ENCODE measurements at places on chromosomes 11 and 22. TPM values are rescaled to one million over a fixed set of nuclear protein-coding genes. Genes with fewer than 3 reads are reported as not detected.
A peak's percentile ranks its signal among the peaks of the same experiment; 100 is the strongest.

Gene LYVE1
- total RNA-seq = 13.3 TPM

- DNase-seq = no peak
These were observed 4.1 kb downstream of the RFPL2 start for GRCh38 chr22:32200752-32201151.

DNA sequence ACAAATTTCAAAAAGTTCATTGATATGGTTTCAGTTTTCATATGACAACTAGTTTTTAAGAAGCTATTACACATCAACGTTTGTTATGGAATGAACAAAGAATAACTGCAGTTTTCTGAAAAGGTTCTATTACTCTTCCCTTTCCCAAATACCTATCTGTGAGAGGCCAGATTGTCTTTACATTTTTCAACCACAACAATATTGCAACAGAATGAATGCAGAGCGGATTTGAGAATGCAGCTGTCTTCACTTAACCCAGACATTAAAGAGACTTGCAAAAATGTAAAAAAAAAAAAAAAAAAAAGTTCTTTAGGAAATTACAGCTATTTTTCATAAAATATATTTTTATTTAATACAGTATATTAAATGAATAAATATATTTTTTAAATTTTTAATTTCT lies 250.8 kb downstream of the DDX10 start:
- no peak for DNase-seq

DNA sequence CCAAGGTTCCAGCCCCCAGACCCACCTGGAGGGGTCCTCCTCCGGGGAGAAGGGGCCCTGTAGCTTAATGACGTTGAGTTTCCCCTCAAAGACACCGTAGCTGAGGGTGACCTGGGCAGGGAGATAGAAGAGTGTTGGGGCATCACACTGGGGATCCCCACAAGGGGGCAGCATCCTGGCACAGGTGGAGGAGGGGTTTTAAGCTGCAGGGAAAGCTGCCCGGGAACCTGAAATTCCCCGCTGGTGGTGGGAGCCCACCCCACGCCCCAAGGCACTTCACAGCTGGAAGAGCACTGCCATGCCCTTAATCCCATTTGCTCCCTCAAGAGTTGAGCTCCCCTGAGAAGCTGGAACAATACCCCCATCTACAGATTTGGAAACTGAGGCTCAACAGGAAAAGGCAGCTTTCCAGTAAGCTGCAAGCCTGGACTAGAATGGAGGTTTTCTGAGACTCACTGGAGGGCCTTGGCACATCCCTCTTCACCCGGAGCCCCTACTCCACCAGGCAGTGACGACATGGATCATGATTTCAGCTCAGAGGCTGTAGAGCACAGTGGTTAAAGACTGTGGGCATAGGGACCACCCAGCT lies 13.7 kb downstream of the MFNG start:
- no peak for DNase-seq

Gene OMP
- 2.2 TPM for total RNA-seq

Gene RGL4
- 2.3 TPM for total RNA-seq

- DNase-seq = no peak
These were observed 63.9 kb downstream of the TP53I11 start for GRCh38 chr11:44886790-44887140.

DNA sequence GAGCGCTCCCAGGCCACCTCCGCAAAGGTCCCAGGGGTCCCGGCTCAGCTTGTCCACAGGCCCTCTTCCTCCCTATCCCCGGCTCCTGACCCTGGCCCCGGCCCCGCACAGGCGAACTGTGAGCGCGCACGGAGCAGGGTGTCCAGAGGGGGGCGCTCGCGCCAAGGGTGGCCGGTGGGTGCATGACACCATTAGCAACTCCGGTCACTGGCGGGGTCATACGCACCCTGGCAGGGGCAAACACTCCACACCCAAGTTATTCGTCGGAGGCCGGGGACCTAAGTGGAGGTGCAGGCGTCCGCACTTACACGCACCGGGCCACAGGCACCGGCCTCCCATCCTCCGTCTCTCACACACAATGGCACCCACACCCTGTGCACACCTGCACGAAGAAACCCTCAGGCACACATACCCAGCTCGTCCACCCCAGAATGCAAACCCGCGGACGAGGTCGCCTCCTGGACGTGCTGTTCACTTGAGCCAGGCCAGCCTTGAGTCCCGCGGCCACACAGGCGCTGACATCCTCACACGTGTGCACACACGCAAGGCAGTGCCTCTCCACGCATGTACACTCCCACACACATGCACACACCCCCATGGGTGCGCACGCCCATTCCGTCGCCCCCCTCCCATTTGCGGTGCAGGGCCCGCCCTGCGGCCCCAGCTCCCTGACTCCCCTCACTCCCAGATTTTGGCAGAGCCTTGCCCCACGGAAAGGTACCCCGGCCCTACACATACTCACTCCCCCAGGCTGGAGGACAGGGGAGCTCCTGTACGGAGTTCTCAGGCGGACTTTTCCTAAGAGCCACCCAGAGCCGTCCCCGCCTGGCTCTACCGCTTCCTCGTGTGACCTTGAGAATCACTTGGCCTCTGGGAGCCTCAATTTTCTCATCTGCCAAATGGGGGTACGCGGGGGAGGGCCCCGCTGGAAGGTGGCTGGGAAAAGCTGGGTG lies at the start of gene RASGRP2:
Gene RASGRP2 (minus strand): TSS at position 552 of the 953 bp plus-strand sequence. CDS start 1,276 bp downstream, outside the sequence.
- DNase-seq = no peak

DNA sequence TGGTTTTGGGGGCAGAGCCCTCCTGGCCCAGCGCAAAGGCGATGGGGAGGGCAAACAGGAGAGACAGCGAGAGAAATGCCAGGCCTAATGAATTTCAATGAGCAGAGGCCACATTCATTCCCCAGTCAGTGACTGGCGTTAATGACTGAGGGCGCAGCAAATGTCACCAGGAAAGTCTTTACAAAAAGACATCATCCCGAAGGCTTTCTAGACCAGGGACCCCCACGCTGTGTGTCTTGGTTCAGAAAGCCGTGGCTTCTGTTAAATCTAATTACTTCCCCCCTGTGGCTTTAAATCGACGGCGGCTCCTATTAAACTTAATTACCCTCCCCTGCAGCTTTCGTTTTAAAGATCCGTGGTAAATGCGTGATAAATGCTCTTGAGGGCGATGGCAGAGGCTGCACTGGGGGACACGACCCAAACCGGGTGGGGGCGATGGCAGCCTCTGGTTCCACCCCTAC lies 1.6 kb upstream of the FGF19 start:
- DNase-seq = no peak

- no peak for DNase-seq
These were observed 77.1 kb upstream of the CD82 start for GRCh38 chr11:44488165-44488965.

GRCh38 chr11:64444838-64445441 lies 86.0 kb downstream of the RPS6KA4 start:
- DNase-seq = no peak

GRCh38 chr11:33344611-33345010 lies 87.4 kb downstream of the HIPK3 start:
- no peak for DNase-seq

DNA sequence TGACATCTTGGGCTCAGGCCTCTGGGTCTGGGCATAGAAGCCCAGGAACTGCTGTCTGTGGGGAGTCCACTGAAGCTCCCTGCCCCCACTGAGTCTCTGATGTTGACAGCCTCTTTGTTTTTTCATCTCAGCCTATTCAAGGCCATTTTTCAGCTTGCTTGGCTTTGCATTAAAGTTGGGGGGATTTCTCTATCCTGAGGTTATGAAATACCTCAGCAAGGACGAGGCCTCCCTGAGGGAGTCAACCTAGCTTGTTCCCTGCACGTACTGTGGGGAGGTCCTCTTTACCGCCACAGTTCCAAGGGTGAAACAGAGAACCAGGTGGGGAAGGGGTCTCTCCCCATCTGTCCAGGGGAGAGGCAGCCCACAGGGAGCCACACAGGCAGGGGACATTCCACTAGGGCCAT lies 8.4 kb downstream of the KCNQ1OT1 start:
- no peak for DNase-seq

GRCh38 chr11:62169935-62170334 lies 20.1 kb upstream of the SCGB1D1 start:
- no peak for DNase-seq

DNA sequence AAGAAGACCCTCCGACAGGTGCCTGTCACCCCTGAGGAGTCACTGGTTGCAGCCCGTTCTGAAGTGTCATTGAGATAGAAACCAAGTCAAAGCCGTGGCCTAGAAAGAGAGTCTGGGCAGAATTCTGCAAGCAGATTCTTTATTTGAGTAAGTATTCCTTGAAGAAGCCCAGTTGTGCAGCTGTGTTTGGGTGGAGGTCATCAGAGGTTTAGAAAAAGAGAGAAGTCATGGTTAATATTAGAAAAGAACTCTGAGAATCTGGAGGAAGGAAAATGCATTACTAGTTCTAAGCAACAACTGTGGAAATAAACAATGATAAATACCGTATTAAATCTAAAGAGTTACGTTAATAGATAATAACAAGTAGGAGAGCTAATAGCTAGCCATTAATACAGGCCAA lies 118.8 kb upstream of the KIRREL3 start:
- DNase-seq = no peak

DNA sequence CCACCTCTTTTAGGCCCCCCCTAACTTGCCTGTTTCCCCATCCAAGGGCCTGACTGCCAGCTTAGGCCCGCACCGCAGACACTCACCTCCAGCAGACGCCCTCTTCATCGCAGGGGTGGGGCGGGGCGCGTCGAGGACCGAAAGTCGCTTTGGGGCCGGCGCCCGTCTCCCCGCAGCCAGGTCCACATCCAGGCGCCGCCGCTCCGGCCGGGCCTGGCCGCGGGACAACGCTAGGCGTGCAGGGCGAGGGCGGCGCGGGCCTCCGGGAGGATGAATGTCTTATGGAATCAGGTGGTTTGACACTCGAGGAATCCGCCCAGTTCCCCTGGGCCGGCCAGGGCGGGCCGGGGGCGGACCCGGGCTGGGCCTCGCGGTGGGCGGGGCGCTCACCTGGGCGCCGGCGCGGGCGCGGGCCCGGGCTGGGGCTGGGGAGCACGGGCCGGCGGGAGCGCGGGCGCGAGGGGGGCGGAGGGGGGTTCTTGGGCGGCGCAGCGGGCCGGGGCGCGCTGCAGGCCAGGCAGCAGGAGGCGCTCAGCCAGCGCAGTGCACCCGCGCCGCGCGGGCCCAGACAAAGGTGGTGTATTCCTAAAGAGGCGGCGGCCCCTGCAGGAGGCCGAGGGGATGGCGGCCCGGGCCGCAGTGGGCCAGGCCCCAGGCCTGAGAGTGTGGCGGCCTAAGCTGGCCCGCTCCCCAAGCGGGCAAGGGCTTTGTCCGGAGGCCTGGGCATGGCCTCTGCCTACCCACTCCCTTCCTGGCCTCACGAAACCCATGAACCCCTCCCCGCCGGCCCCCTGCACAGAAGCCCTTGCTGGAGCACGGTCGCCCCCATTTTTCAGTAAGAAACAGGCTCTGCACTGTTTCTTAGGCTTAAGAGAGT lies 177.6 kb downstream of the IGLL1 start:
- peak; percentile 53 for DNase-seq

Gene CHRM1
- 60.5 TPM for total RNA-seq

Gene UQCR10
- total RNA-seq = 97.5 TPM

DNA sequence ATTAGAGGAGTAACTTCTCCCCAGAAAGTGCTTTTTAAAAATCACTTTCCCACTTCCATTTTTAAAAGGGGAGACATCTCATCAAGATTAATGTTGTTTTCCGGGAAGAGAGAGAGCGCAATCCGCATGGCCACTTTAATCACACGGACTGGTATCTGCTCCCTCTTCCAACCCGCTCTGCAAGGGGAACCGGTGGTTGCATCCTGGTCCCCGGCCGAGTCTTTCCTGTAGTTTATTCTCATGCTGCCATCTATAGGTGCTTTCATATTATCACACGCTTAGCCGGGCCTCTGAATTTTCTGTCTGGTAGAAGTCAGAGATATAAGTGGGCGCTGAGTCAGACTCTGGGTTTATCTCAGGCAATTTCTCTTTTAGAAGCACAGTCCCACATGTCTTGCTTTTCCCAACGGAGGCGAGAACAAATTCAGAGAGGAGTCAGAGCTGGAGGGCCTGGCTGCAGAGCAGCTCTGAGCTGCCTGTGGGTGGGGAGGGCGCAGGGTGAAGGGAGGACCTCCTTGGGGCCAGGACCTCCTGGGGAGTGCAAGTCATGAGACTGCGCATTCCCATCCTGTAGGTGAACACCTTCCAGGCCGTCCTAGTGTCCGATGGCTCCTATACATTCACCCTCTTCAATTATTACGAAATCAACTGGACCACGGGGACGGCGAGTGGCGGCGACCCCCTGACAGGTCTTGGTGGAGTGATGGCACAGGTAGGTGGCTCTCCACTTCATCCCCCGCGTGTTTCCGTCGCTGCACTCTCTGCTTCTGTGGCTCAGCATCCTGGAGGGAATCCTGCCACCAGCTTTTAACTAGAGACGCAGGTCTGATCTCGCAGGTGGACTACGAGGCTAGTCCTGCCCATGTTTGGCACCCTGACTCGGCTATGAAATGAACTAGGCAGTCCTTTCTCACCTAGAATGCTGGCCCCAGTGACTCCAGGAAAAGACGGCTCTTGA lies 11.7 kb downstream of the TECTA start:
- DNase-seq = peak; percentile 81

DNA sequence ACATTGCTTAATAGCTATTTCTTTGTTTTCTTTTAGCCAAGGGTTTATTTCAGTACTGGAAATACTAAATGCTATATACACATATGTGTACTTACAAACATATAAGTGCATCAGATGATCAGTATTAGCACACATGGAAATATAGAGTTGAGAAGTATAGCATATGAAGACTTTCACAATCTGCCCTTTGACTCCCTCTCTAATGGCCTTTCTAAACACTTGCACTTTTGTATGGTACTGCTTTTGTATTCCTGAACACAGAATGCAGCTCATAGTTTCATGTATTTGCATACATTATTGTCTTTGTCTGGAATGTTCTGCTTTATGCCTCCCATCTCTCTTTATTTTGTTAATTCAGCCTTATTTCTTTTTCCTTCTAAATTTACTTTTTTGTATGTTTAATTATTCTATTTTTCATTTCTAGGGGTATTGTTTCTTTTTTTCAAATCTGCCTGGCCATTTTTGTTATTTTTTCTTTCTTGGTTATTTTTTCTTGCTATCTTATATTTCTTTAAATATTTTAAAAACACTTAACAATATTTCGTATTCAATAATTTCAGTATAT lies 28.8 kb downstream of the ACER3 start:
- no peak for DNase-seq

GRCh38 chr22:50314081-50314454 lies 6.6 kb upstream of the PLXNB2 start:
- DNase-seq = no peak

GRCh38 chr22:29208879-29209623 lies 3.4 kb downstream of the EMID1 start:
- no peak for DNase-seq

Gene TIRAP
- 7.1 TPM for total RNA-seq

- DNase-seq = no peak
These were observed 39.2 kb upstream of the ARHGAP42 start for GRCh38 chr11:100647861-100648260.

DNA sequence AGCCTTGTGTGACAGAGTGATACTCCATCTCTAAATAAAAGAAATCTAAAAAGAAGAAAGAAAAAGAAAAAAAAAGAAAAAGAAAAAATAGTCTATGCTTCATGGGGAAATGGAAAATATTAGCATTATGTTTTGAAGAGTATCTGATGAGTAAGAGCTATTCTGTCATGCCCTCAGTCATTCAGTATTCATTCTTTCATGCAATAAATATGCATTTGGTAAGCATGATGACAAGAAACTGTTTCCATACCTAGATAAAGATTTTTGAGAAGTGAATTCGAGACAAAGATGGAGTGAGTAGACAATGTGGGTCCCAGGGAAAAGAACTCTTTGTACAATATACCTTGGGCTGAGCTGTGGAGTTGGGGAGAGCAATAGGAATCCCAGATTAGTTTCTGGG lies 6.2 kb upstream of the IFTAP start:
- DNase-seq = no peak

Gene TRPM5
- total RNA-seq = not detected
